ENCODE measurements at places on chromosomes 13 and 19.

DNA sequence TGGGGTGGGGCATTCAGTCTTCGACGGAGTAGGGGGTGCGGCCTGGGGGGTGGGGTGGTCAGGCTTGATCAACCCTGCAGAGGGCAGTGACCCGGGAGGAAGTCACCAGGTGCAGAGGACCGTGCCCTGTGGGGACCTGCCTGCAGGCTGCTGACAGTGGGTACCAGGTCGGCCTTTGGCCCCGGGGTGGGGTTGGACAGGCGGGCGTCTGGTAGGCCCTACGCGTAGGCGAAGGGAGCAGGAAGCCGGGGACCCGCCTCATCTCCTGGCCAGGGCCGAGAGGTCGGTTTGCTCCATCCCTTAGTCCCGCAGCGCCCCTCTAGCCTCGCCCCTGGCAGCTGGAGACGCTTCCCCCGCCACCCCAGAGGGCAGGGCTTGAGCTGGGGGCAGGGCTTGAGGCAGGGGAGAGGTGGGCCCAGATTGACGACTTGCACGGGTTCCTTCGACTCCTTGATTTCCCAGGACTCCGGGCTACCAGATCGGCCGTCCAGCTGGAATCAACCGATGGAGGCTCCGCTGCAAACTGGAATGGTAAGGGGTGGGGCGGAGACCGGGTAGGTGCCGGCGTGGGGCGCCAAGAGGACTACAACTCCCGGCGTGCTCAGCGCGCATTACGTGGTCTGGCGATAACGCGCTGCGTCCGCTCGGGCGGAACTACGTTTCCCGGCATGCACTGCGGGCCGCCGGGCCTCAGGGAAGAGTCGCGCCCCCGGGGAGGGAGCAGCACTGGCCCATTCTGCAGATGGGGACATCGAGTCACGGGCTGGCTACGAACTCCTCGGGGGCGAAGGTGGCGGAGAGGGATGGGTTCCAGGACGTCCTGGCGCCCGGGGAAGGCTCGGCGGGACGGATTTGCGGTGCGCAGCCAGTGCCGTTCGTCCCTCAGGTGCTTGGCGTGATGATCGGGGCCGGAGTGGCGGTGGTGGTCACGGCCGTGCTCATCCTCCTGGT is at the start of gene PNPLA6:
Gene PNPLA6, plus strand, starts transcription at position 671 of the 951 bp plus-strand sequence. Its CDS starts 72 bp downstream, at position 743.
- peak; percentile 95 for DNase-seq

GRCh38 chr19:43769256-43769655 is 11.5 kb downstream of the KCNN4 start:
- DNase-seq: no peak

DNA sequence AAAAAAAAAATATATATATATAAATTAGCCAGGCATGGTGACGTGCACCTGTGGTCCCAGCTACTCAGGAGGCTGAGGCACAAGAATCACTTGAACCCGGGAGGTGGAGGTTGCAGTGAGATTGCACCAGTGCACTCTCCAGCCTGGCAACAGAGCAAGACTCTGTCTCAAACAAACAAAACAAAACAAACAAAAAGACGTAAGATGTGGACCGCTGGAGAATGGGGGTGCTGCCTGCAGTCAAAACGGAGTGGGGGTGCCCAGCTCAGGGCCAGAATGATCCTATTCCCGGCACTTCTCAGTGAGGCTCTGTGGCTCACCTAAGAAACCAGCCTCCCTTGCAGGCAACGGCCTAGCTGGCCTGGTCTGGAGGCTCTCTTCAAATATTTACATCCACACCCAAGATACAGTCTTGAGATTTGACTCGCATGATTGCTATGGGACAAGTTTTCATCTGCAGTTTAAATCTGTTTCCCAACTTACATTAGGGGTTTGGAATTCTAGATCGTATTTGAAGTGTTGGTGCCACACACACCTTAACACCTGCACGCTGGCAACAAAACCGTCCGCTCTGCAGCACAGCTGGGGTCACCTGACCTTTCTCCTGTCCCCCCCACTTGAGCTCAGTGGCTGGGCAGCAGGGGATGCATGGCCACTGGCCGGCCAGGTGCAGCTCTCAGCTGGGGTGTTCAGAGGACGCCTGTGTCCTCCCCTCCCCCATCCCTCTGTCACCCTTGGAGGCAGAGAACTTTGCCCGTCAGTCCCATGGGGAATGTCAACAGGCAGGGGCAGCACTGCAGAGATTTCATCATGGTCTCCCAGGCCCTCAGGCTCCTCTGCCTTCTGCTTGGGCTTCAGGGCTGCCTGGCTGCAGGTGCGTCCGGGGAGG is at the start of gene F7:
Gene F7, plus strand, starts transcription at position 760 of the 889 bp plus-strand sequence. Its CDS starts 51 bp downstream, at position 811.
- DNase-seq: no peak

DNA sequence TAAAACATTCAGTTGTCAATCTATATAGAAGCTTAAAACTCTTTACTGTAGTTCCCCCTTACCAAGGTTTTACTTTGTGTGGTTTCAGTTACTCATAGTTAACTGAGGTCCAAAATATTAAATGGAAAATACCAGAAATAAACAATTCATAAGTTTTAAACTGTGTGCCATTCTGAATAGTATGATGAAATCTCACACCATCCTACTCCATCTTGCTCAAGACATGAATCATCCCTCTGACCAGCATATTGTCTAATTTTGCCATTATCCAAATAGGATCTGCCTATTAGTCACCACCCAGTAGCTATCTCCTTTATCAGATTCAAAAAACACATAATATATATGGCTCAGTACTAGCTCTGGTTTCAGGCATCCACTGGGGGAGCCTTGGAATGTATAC is 22.4 kb downstream of the ZNF571 start:
- no peak for DNase-seq

DNA sequence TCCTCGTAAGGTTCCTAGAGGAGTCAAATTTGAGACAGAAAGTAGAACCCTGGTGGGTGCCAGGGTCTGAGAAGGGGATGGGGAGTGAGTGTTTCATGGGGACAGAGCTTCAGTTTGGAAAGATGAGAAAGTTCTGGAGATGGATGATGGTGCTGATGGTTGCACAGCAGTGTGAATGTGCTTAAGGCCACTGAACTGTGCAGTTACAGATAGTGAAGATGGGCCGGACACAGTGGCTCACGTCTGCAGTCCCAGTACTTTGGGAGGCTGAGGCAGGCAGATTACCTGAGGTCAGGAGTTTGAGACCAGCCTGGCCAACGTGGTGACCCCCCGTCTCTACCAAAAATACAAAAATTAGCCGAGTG is 917 bp downstream of the SPC24 start:
- no peak for DNase-seq

DNA sequence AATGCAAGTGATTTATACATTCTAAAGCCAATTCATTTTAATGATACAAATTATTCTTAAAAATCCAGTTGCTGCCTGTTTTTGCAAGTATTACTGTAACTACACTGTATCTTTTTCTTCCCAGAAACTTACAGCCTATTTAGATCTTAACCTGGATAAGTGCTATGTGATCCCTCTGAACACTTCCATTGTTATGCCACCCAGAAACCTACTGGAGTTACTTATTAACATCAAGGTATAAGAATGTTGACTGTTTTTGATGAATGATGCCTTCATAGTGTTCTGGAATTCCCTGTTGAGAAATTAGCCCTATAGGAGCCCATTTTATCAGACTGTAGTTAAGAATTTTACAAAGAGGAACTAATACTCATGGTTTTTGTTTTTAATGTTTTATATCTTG is 25.0 kb downstream of the ITM2B start:
- DNase-seq: no peak
